Sciatic nerve (tissue), 2 donors: ENCODE measurements at places on chromosomes 4 and X.

DNA sequence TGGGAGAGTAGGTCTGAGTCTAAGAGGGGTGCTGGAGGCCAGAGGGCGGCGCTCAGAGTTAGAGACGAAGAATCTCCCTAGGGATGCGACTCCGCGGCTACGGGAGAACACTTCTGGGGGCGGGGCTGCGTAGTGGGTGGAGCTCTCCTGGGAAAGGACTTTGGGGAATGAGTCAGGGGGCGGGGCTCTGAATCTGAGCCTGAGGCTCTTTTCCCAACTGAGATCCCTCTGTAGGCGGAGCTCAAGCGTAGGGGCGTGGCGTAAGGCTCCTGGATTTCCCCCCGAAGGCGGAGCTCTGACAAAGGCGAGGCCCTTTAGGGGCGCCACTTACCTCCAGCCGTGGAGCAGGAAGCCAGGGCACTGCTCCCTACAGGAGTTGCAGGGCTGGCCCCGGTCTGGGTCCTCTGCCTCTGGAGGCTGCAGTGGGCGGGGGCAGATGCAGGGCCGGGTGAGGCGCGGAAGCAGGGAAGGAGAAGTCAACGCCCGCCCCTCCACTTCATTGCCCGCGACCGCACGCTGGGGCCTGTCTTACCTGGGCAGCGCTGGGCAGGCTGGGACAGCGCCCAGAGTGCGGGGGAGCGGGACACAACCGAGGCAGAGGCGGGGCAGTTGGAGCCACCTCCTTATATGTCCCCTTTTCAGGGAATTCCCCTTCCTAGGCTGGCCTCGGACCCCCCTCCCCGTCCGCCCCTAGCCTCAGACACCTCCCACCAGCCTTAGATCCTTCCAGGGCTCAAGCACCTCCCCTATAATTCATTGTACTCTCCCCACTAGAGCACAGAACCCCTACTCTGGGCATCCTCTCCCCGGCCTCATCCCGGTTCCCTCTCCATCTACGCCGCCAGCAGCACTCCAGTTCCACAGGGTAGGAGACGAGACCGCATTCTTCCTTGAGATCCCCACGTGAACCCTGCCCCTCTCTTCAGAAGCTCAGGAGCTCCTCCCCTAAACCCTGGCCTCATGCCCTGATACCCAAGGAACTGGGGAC is 1.6 kb downstream of the PRICKLE3 start:
- peak; percentile 93 for DNase-seq

DNA sequence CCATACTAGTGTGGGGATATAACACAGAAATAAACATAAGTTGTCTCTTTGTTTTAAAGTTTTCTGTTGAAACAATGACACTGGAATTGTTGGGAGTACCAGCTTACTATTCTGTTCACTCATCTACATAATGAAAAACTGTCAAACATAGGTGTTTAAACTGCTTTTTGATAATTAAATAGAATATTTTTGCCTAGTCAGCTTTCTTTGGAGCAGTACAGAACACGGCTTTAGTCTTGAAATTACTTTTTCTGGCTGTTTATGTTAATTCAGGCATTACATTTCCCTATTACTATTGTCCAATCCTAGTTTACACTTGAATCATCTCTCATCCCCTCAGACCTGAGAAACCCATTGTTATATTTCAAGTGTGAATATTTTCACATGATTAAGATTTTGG is 73.0 kb downstream of the FAM47B start:
- DNase-seq = no peak

GRCh38 chrX:39946822-39947221 is 150.9 kb downstream of the BCOR start:
- no peak for DNase-seq

GRCh38 chr4:180581061-180581460 is 1662.1 kb upstream of the TENM3 start:
- no peak for DNase-seq

DNA sequence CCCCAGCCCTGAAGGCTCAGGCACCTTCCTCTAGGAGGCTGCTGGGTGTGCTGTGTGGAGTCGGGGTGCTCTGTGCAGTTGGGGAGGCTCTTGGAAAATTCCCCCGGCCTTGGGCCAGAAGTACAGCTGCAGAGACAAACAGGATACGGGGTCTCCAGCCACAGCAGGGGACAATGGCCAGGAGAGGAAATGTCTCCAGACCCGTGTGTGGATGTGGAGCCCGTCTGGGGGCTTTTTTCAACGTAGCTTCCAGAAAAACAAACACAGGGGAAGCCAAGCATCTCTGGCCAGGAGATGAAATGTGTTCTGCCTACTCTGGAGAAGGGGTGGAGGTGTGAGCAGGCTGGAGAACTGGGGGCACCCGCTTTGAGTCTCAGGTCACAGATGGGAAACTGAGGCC is 3.7 kb upstream of the SH3TC1 start:
- no peak for DNase-seq

DNA sequence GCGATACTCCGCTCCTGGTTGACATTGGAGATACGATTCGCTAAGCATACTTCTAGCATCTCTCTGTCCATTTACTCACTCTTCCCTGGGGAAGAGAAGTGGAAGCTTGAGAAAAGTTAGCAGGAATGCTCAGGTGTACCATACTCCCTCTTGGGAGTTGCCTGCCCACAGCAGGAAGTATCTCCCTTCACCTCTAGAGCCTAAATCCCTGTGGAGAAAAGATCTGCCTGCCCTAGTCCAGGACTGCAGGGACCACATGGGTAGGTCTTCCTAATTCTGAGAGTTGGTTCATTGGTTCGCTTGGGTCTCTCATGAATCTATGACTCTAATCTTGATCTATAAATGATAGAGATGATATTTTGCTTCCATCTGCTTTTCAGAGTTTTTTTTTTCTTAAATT is 26.3 kb upstream of the MAPK10 start:
- no peak for DNase-seq

- peak; percentile 10 for DNase-seq
Measured at GRCh38 chr4:7086384-7086783, 18.5 kb upstream of the GRPEL1 start.
